ENCODE measurements at places on chromosomes 4 and X. TPM values are rescaled to one million over a fixed set of nuclear protein-coding genes. Genes with fewer than 3 reads are reported as not detected.

The JAKMIP1 gene
- not detected for total RNA-seq

The SULT1B1 gene
- 0.05 TPM for total RNA-seq

The ZNF711 gene
- total RNA-seq, result 0.88 TPM

The ATP10D gene
- 32.5 TPM for total RNA-seq

The CLCN3 gene
- total RNA-seq, result 21.6 TPM

The FANCB gene
- total RNA-seq, result 2.3 TPM

The ADH1B gene
- total RNA-seq, result not detected

The ADGRG4 gene
- total RNA-seq, result not detected

The GAGE2A gene
- not detected for total RNA-seq

The NR3C2 gene
- 0.14 TPM for total RNA-seq

The EDNRA gene
- 5.4 TPM for total RNA-seq

The SPARCL1 gene
- total RNA-seq, result not detected

The ATP1B4 gene
- total RNA-seq, result not detected

The MID2 gene
- 10.8 TPM for total RNA-seq

The CASK gene
- 15.0 TPM for total RNA-seq

The HDAC8 gene
- total RNA-seq, result 18.1 TPM

The SLC25A5 gene
- 486 TPM for total RNA-seq

The DDX53 gene
- total RNA-seq, result not detected

The CNGA2 gene
- not detected for total RNA-seq

The YY2 gene
- 0.74 TPM for total RNA-seq

The DACH2 gene
- total RNA-seq, result 0.05 TPM

The NRK gene
- total RNA-seq, result 0.35 TPM

The APLN gene
- total RNA-seq, result 2.5 TPM

The RS1 gene
- total RNA-seq, result not detected

The VCX3B gene
- total RNA-seq, result not detected

Data from airway epithelial cell (primary cell).